ENCODE measurements at places on chromosomes 4 and X. TPM values are rescaled to one million over a fixed set of nuclear protein-coding genes. Genes with fewer than 3 reads are reported as not detected.

The TRPC5OS gene
- not detected for total RNA-seq

The F11 gene
- total RNA-seq = not detected

DNA sequence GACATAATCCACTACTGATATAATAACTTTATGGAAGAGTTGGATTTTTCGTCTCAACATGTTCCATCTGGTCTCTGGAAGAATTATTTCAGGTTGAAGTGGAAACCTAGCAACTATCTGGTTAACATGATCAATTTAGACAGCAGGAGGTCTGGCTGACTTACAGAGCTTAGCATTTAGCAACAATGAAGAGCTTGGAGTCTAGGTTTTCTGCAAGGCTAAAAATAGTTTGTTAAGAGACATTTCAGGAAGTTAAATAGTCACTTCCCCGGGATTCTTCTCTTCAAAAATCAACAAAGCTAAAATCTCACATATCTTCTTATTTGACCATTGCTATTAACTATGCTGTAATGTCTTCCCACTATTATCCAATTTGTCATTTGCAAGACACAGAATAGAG lies 418.6 kb upstream of the DIPK2B start:
- H3K36me3 ChIP-seq = no peaks in the 10 kb centered on the region
- no peak overlapping the region for H3K27ac ChIP-seq
- no peaks in the 10 kb centered on the region for H3K4me1 ChIP-seq

- peaks cover 2% of the 10 kb centered on the region for H3K4me1 ChIP-seq
- DNase-seq = no peak
- peaks cover 5% of the 10 kb centered on the region for H3K27me3 ChIP-seq
Observed at GRCh38 chr4:165506849-165507248, 128.0 kb downstream of the CPE start.

DNA sequence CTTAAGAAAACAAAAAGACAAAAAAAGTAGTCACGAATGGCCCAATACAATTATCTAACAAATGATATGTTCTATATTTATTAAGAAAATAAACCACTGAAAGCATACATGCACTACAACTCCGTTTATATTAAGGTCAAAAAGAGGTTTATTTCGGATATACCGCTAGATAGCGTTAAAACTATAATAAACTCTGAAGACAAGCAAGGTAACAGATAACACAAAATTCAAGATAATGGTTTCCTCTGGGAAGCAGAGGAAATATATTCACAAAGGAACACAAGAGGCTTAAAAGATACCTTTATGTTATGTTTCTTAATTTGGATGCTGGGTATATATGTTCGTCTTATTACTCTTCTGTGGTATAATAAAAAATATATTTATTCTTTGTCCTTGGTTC lies 4.7 kb upstream of the FAM200B start:
- no peaks in the 10 kb centered on the region for H3K36me3 ChIP-seq
- H3K4me3 ChIP-seq = no peak overlapping the region
- peaks cover 3% of the 10 kb centered on the region for H3K27me3 ChIP-seq

DNA sequence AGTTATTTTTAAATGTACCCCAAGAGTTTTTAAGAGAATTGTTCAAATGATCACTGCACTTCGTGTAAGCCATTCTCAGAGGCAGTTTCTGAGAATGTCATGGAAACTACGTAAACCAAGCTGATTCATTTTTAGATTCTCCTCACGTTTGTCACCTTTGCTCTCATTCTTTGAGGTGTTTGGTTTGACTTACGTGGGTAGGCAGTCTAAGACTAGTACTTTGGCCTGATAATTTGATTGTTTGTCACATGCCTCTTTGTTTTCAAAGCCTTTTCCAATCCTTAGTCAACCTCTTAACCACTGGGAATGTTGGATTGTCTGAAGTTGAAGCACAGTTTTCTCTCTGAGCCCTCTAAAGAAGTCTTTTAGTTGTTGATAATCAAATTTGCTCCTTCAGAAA lies 10.5 kb downstream of the SEPTIN11 start:
- H3K4me3 ChIP-seq = no peak overlapping the region
- no peak for DNase-seq
- H3K4me1 ChIP-seq = peaks cover 65% of the 10 kb centered on the region

DNA sequence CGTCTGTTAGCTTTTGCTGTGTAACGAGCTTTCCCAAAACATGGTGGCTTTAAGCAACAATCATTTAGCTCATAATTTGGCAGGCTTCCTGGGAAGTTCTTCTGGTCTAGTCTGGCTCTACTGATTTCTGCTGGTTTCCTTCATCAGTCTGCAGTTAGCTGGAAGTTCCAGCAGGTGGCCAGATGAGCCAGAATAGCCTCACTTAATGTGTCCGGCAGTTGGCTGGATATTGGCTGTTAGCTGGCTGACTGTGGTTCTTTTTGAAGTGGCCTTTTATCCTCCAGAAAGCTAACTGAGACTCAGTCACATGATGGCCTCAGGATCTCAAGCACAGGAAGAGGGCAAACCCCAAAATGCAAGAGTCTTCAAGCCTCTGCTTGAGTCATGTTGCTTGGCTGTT lies 34.9 kb downstream of the FTHL17 start:
- H3K27ac ChIP-seq = no peak overlapping the region
- H3K27me3 ChIP-seq = no peaks in the 10 kb centered on the region
- H3K4me1 ChIP-seq = peaks cover 4% of the 10 kb centered on the region
- H3K36me3 ChIP-seq = no peaks in the 10 kb centered on the region
- peak; percentile 53 for DNase-seq
- H3K4me3 ChIP-seq = no peak overlapping the region

The CYTL1 gene
- not detected for total RNA-seq

The PABPC4L gene
- total RNA-seq = 0.47 TPM

DNA sequence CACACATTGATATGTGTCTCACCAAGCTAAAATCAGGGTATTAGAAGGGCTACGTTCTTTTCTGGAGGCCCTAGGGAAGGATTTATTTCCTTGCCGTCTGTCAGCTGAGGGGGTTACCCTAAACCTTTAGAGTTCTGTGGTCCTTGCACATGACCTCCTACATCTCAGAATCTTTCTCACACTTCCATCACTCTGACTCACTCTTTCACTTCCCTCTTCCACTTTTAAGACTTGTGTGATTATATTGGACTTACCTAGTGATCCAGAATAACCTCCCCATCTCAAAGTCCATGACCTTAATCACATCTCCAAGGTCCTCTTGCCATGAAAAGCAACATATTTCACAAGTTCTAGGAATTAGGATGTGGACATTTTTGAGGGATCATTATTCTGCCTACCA lies 53.6 kb upstream of the FUNDC1 start:
- H3K4me3 ChIP-seq = no peak overlapping the region
- no peaks in the 10 kb centered on the region for H3K4me1 ChIP-seq
- DNase-seq = no peak
- H3K27me3 ChIP-seq = no peaks in the 10 kb centered on the region
- no peak overlapping the region for H3K27ac ChIP-seq
- H3K36me3 ChIP-seq = no peaks in the 10 kb centered on the region

DNA sequence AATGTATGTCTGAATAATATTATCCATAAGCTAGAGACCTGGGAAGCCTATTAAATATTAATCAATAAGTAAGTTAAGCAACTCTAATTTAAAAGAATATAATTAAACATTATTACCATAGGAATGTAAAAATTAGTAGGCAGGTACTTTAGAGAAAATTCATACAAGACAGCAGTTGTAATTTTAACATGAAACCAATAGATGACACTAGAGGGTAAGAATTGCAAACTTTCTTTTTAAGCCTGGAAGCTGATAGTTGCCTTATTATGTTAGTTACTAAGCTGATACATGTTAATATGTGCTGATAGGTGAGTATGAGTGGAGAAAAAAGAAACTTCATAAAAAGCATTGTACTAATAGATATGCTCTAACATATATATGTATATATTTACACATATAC lies 1157.4 kb downstream of the FAM133A start:
- H3K27me3 ChIP-seq = no peaks in the 10 kb centered on the region
- H3K4me1 ChIP-seq = no peaks in the 10 kb centered on the region
- DNase-seq = no peak
- no peaks in the 10 kb centered on the region for H3K36me3 ChIP-seq
- H3K27ac ChIP-seq = no peak overlapping the region
